Aorta (tissue), 5 donors: ENCODE measurements at places on chromosomes 4 and X.

DNA sequence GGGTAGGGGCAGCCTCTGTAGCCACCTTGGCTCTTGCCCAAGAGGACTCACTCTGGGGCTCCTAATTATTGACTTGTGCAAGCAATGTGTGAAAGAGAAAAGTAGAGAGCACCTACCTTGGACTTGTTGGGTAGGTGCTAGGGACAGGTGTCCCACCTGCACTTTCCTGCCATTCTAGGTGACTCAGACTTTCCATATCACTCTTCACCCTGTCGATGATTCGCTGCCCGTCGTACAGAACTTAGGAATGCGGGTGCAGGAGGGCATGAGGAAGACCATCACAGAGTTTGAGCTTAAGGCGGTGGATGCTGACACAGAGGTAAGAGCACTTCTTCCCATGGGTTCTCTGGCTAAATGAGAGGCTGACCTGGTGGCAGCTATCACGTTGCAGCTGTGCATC lies 87.3 kb upstream of the ANXA3 start:
- DNase-seq = no peak

GRCh38 chr4:145851511-145852201 lies 87.0 kb downstream of the ZNF827 start:
- DNase-seq = no peak

DNA sequence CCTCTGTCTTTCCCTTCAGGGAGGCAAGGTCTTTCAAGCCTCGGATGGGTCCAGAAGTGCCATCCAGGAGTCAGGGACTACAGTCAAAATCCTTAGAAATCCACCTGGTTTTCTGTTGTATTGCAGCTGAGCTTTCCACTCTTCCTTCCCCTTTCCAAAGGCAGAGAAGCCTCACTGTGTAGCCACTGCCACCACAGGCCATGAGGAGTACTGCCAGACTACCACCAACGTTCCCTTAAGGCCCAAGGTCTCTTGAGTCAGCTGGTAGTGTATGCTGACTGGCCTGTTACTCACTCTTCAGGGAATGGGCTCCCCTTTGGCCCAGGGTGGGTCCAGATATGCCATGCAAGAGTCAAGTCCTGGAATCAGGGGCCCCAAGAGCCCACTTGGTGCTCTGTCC lies 1454.1 kb downstream of the PCDH19 start:
- DNase-seq = no peak

DNA sequence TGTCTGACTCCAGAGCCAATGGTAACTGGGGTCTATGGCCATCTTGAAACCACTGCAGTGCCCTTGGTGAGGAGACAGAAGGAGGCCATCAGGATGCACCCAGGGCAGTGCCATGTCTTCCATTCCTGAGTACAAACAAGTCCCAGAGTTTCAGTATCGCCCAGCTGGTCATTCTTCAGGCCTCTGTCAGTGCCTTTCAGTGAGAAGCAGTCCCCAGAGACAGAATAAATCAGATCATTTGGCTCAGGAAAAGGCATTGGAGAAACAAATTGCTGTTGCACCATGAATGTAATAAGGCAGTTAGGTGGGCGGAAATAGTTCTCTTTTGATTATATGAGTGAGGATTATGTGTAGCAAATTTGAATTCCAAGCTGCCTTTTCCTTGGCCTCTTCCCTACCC lies 21.3 kb downstream of the ADGRG4 start:
- no peak for DNase-seq

DNA sequence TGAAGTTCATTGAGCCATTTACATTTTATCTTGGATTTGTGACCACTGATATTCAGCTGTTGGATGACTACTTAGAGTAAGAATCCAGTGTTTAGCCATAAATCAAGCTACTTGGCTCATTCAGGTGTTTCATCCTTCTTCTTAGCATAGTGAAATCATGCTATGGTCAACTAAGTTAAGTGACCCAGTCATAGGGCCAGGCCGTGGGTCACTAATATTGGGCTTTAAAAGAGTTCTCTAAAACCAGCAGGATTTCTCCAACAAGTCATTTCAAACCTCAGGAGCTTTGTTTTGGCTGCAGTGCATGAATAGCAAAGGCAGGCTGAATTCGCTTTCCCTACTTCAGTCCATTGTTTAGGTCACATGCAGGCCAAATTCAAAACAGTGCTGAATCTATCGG lies 181.0 kb downstream of the MAML3 start:
- no peak for DNase-seq

DNA sequence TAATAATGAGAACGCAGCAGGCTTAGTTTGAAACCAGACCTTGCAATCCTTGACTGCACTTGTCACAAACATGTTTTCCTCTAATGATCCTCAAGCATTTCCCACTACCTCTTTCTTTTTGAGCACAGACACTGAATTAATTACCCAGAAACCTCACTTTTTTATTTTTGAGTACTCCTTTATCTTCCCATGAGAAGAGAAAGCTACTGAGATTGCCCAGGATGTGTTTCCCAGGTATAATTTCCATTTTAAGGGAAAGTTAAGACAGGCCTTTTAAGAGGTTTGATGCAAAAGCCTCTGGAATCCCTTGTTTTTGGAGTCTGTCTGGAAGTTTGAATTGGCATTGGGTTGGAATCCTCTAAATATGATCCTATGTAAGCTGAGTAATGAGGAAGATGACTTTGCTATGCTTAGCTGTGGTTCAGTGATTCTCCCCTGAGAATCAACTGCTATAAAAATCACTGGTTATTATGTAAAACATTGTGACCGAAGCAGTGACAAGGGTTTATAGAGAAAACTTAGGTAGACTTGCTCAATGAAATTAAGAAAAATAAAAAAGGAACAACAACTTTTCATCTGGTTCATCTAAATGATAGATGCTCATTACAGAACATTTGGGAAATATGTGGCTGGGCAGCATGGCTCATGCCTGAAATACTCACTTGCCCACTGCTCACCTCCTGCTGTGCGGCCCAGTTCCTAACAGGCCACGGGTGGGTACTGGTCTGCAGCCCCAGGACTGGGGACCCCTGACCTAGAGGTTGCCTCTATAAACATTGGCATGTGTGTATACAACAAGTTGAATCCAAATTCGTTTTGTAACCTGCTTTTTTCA lies 10.8 kb upstream of the RHOH start:
- no peak for DNase-seq

GRCh38 chrX:150880808-150881165 lies 17.7 kb downstream of the CD99L2 start:
- no peak for DNase-seq

GRCh38 chr4:10002278-10002677 lies 19.0 kb downstream of the SLC2A9 start:
- no peak for DNase-seq

- DNase-seq = no peak
These were observed 14.8 kb downstream of the ADGRA3 start for GRCh38 chr4:22500831-22501714.

DNA sequence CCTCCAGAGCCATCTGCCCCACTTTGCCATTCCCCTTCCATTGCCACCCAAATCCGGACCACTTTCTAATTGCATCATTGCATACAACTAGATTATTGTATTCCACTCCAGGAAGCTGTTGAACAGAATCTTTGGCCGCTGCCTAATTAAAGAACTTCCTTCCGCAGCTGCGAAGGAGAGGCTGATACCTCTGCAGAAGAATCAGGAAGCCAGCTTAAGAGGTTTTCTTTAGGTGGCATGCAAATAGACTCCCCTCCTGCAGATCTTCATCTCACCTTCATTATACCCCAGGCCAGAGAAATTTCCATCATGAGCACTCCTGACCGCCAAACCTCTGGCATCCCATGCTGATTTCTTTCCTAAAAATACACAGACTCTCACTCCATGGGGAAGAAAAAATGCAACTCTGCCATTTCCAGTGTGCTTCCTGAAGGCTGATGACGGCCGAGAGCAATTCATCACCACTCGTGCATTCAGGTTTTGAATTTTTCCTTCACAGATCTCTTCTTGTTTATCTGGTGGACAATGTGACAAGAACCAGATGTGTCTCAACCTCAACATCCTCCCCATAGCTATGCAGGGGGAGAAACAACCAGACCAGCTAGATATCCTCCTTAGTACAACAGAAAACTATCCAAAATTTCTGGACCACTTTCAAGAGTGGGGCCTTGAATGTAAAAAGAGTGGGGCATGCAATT lies 31.2 kb downstream of the LGI2 start:
- DNase-seq = no peak

DNA sequence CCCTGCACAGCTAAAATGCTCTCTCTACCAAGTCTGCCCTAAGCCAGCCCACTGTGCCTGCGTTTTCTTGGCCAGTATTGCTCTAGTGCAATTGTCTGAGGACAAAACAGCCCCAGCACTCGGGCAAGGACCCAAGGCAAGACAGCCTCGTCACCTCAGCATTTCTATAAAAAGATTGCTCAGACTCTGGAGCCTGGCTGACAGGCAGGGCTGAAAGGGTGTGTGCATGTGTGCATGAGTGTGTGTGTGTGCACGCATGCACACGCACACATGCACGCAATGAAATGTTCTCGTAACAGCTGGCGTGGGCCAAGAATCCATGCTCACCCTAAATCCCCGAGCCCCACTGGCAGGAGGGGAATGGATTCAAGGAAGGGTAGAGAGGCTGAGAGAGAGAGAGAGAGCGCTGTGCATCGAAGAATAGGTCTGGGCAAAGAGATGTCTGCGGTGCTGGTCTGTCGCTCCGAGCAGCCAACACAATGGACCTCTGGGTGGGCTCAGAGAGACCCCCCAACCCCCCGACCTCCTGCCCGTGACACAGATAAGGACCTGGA lies 579.2 kb downstream of the BCOR start:
- DNase-seq = no peak

DNA sequence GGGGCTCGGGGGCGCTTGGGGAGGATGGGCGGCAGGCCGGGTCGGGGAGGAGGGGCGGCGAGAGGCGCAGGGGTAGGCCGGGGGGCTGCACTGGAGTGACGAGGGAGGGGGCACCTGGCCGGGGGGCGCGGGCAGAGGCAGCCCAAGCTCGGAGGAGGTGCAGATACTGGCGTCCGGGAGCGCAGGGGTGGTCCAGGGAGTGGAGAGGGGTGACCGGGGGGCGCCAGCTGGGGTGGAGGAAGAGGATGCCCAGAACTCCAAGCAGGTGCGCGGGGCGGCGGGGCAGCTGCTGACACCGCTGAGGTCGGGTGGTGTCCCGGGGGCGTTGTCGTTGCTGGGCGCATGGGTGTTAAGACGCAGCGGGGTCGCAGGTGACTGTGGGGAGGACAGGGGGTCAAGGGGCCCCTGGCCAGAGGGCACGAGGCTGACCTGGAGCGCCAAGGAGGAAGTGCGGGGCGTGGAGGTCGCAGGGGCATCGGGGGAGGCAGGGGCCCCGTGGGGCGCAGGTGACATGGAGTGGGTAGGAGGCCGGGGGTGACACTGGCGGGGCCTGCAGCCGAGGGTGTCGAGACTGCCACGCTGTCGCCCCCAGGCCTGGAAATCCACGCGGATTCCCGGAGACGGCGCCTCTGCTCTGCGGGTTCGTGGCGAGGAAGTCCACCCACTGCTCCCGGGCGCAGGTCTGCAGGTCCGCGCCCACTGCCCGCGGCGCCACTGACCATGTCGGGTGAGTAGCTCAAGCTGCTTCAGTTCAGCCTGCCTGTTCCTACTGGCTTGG lies 928 bp downstream of the GYG2 start:
- no peak for DNase-seq

DNA sequence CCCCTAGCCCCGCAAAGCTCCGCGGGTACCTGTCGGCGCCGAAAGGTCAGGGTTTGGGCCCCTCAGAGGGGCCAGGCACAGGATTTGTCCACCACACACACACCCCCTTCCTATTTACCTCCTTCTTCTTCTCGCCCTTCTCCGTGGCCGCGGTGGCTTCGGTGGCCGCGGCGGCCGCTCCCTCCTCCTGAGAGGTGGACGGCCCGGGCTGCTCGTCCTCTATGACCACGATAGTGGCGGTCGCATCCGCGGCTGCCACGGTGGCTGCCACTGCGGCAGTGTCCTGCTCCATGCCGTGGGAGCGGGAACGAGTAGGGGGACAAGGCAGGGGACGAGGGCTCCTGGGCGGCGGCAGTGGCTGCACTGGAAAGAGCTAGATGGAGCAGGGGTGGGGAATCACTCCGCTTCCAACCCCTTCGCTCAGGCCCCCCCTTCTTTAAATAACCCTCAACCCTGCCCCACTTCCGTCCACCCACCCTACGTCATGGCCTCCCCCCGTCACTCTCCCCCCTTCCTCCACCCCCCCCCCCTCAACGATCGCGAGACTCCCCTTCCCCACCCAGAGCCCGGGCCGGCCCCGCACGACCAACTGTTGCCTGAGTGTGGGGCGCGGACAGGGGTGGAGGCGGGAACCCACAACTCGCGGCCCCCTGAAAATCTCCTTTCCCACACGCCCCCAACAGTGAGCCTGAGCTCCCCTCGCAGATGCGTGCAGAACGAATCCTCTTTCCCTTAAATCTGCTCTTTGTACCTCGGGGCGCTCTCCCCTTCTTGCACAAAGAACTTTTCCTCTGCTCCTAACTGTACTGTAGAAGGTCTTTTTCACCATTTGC lies at the start of gene SMARCA1:
TSS of gene SMARCA1 (minus strand) at position 412 of the 833 bp plus-strand sequence. CDS start at position 292, 120 bp downstream.
- peak; percentile 66 for DNase-seq

- no peak for DNase-seq
These were observed 147.5 kb upstream of the TTC29 start for GRCh38 chr4:147093206-147093605.

GRCh38 chr4:119510395-119511149 lies 118.0 kb downstream of the PDE5A start:
- no peak for DNase-seq

DNA sequence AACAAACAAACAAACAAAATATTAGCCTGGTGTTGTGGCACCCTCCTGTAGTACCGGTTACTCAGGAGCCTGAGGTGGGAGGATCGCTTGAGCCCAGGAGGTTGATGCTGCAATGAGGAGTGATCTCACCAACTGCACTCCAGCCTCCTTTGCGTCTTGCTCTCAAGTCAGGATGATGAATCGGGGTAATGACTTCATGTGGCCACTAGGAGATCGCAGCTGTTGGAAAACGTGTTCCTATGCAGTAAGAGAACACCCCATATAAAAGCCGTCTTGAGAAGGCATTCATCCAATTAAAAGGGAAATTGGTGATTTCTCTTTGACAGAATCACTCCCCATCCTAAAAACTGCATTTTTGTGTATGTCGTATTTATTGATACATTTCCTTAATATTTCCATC lies 6.9 kb downstream of the CCNB3 start:
- DNase-seq = no peak

- no peak for DNase-seq
These were observed 4.6 kb upstream of the ZNF185 start for GRCh38 chrX:152892999-152893891.

GRCh38 chr4:48968814-48969213 lies 17.3 kb upstream of the CWH43 start:
- DNase-seq = no peak

GRCh38 chr4:127586922-127587571 lies 45.7 kb upstream of the INTU start:
- DNase-seq = no peak

DNA sequence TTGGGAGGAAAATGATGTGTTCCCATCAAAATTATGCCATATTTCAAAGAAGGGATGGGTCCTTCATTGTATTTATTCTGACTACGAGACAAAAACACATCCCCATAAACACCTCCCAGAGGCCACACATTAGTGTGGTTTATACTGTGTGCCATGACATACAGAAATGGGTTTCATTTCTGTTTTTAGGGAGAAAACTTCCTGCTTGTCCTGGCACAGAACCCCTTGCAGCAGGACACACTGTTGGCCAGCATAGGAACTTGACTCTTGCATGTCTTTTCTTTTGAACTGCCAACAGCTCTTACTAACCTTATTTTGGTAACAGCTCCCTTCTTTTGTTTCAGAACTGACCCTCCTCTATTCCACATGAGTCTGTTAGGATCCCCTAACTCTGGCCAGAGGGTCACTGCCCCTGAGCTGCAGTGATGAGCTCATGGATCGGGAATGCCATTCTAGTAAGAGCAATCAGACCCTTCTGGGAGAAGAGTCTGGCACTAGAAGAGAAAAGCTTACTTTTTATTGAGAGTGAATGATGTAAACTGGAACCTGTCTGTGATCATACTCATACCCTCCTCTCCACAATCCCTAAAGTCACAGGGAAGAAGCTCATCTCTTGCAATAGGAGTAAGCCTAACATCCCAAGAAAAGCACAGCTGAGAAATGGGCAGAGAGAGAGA lies 86.4 kb downstream of the SMIM20 start:
- DNase-seq = no peak
